ENCODE measurements at places on chromosomes 16 and 17.

GRCh38 chr17:59368218-59368857 lies 36.9 kb downstream of the YPEL2 start:
- no peak for DNase-seq

DNA sequence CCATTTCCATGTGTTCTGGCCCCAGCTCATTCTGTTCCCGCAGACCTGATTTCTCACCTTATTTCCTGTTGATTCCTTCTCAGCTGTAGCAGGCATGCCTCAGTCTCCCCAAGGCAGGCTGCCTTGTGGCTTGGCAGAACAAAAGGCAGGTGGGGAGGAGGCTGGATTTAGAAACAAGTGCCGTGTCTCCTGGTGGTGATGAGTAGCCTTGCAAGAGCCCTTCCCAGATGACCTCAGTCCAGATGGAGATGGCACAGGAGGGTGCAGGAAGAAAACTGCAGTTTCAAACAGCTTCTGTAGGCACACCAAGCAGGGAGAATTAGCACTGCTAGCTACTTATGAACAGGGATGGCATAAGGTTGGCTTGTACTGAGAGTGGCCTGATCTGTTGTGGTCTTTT lies 64.6 kb downstream of the ARHGAP44 start:
- DNase-seq, result no peak

DNA sequence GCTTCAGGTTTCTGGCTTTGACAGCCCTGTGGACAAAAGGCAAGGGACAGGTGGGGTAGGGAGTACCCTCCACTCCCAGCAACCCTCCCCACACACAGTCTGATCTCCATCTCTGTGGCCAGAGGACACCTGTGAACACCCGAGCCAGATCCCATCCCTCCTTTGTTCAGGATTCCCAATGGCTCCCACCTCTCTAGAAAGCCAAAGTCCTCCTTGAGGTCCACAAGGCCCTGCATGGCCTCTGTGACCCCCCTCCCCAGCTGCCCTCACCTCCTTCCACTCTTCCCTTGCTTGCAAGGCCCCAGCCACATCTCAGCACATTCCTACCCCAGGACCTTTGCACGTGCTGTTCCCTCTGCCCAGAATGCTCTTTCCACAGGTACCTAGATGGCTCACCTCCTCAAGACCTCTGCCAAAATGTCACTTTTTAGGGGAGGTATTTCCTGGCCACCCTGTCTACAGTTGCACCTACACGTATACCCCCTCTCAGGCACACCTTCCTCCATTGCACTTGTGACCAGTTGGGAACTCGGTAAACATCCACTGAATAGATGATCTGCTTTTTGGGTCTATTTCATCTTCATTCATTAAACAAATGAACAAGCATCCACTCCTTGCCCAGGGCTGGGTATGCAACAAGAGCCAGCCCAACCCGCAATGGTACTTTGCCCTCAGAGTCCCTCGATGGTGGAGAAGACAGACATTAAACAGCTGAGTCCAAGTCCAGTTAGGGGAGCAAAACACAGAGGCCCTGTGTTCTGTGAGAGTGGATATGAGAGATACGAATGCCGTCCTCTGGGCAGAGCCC lies 107.0 kb downstream of the CRLF3 start:
- no peak for DNase-seq

DNA sequence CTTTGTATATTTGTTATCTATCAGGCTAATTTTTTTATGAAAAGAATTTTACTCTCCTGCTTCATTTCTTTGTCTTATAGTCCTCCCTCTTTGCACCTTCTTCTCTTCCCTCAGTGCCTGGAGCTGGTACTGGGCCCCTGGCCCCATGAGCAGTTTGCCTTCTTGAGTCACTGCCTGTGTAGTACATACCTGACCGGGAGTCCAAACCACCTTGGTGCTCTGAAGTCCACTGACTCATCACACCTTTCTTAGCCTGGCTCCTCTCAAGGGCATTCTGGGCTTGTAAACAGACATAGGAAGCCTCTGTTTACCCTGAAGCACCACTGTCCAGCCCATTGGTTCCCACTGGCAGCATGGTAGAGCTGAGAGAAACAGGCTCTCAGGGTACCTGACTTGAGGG lies 11.0 kb upstream of the TACO1 start:
- DNase-seq, result no peak

DNA sequence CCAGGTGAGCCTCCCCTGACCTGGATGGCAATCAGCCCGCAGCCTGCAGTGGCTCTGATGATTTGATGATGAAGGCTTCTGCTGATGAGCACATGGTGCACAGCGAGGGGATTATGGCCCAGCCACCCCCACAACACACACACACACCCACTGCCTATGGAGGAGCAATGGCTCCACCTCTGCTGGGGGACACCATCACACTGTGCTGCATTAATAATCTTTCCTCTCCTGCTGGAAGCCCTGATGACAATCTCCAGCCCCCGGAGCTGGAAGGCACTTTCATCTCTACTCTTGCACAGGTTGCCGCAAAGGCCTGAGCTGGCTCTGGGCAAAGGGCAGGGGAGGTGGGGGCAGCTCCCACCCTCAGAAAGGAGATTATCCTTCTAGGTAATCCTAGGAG lies 79.9 kb downstream of the PLXDC1 start:
- DNase-seq, result no peak

- no peak for DNase-seq
These were observed 1.1 kb upstream of the HOXB5 start for GRCh38 chr17:48594538-48595277.

DNA sequence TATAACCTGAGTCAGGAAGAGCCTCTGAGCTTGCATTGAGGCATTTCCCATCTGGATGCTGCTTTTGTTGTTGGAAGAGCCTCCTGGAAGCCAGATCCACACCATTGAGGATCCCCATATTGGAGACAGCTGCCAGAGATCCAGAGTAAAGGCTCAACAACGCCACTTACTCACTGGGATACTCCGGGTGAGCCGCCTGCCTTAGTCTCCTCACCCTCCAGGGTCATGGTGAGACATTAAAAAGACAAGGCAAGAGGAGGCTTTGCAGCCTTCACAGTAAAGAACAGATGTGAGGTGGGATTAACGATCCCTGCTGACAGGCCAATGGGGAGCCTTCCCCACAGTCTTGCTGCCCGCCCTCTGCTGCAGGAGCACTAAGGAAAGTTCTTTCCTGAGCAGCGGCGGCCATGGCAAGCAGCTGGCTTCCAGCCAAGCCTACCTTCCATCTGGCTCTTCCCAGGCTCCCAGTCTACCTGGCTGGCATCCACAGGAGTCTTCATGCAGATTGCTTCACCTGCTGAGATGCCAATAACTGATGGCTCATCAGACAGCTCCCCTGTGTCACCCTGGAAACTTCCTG lies 198.5 kb downstream of the CYLD start:
- no peak for DNase-seq

DNA sequence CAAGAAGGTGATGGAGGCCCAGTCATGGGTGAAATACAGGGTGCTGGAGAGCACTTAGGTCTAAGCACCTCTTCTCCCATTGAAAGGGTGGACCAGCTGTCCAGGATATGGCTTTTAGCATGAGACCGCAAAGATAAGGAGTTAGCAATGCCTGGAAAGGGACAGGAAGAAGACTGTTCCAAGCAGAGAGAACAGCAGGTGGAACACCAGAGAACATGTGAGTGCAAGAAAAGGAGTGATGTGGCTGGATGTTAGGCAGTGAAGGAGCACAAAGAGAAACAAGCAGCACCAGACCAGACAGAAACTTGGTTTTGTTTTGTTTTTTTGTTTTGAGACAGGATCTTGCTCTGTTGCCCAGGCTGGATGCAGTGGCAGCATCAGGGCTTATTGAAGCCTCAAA lies 45.4 kb upstream of the CCL1 start:
- no peak for DNase-seq

DNA sequence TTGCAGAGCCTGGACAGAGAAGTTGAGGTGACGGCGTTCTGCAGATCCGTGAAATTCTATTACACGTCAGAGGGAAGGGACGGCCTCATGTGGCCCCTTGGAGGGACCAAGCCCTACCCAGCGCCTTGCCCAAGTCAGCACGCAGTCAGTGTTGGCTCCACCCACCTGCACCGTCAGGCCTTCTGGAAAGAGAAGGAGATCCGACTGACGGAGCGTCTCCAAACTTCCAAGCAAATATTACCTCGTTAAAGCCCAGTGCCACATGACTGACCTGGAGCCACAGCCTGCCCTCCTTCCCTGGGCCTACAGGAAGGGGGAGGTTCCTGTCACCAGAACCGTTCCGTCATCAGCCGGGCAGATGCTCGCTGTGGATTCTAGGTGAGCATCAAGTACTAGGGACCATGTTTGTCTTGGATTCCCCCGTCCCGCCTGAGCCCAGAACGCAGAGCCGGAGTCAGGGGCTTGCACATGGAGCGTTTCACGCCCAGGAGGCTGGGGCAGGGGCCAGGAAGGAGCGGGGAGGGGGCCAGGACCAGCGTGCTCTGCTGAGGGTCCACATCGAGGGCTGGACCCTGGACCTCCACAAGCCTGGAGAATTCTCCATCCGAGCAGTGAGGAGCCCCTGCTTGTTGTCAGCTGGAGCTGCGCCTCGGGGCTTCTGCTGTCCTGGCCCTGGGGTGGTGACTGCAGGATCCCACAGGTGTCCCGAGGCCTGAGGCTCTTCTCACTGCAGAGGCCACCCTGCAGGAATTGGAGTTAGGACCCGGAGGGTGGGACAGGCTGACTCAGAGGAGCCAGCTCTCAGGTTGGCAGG lies 22.6 kb upstream of the METRNL start:
- DNase-seq, result no peak

DNA sequence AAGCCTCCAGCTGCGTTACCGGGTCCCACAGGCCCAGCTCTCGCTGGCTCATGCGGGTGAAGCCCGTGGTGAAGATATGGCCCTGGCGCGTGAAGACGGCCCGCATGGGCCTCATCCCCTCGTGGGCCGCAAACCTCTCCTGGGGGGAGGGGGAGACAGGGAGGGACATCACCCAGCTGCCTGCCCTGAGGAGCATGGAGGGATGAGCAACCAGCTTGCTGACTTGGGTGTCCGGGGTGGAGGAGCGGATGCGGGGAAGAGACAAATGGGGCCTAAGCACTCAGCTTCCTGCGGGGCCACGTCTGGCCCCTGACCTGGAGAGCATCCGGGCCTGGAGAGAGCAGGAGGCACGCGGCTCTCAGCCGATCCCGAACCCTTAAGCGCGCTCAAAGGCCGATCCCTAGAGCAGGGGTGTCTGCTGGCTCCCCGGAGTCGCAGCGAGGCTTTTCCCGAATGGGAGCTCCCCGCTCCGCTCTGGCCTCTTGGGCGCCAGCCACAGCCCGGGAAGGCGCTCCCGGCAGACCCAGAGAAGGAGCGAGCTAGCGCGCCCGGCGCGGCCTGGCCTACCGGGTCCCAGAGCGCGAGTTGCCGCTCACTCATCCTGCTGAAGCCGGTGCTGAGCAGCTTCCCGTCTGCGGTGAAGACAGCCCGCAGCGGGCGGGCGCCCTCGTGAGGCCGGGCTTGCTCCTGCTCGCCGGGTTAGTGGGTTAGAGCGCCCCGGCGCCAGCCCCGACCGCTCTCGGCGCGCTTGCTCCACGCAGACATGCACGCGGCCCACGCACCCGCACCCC lies 5.0 kb downstream of the CORO6 start:
- DNase-seq, result peak; percentile 83

- peak; percentile 95 for DNase-seq
These were observed 14.3 kb downstream of the SPATA32 start for GRCh38 chr17:45247429-45248131.

DNA sequence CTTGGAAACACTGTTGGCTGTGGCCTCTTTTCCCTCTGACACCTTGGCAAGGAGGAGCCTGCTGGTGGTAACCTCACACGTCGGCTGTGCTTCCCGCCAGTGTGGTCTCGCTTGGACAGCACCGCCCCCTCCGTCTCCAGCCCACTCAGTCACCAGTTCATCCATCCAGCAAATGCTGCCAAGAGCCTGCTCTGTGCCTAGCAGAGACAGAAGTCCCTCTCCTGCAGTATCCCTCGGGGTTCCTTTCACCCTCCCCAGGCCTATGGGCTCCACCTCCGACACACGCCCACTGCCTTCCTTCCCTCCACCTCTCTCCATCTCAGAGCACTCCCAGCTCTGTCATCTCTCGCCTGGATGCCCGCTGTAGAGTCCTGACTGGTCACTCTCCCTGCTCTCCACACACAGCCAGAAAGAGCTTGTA lies 12.3 kb downstream of the CACNG4 start:
- no peak for DNase-seq

GRCh38 chr16:64738321-64738960 lies 383.4 kb downstream of the CDH11 start:
- no peak for DNase-seq

Measured in naive B cell (primary cell).